ENCODE measurements at places on chromosomes 16 and 17.

GRCh38 chr17:10177913-10178505 lies 20.4 kb downstream of the GAS7 start:
- no peak for DNase-seq

GRCh38 chr17:77528516-77529327 lies 388.0 kb downstream of the SEC14L1 start:
- DNase-seq: no peak

- no peak for DNase-seq
Observed at GRCh38 chr16:47310792-47311211, 150.1 kb downstream of the ITFG1 start.

DNA sequence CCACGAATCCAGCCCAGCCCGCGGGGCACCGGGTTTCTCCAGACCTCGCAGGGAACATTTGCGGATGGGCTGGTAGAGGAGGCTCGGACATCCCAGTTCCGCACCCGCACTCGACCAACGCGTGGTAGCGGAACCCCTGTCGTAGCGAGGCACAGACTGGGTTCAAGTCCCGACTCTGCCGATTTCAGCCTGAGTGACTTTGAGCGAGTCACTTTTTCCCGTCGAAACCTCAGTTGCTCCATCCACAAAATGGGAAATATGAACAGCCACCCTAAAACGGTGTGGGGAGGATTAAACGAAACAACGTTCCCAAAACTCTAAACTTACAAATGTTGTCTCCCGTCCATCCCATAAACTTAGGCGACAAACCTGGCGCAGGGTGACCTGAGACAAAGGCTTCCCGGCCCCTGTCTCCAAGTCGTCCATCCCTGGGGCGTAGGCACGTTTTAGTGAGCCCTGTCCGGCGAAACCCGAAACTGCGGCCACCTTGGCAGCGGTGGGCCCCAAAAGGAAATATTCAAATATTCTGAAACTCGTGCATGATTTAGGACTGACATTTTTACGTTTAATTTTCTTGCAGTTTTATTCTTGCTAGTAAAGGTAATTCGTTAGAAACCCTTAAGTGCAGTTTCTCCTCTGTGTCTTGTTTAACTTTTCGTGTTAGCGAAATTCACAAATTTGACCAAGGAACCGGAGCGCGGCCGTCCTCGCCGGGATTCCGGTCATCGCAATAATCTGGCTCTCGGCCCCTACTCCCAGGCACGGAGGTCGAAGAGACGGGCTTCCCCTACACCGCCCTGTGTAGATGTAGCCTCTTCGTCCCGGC lies 1.9 kb upstream of the MLLT6 start:
- no peak for DNase-seq
